ENCODE measurements at places on chromosomes 5 and 9.

- DNase-seq = no peak
These were observed 231.3 kb upstream of the CD180 start for GRCh38 chr5:67427850-67428298.

- no peak for DNase-seq
These were observed 344.2 kb upstream of the SLC30A5 start for GRCh38 chr5:68749631-68750030.

- DNase-seq = no peak
These were observed 609.5 kb upstream of the NUDT12 start for GRCh38 chr5:104171958-104172690.

DNA sequence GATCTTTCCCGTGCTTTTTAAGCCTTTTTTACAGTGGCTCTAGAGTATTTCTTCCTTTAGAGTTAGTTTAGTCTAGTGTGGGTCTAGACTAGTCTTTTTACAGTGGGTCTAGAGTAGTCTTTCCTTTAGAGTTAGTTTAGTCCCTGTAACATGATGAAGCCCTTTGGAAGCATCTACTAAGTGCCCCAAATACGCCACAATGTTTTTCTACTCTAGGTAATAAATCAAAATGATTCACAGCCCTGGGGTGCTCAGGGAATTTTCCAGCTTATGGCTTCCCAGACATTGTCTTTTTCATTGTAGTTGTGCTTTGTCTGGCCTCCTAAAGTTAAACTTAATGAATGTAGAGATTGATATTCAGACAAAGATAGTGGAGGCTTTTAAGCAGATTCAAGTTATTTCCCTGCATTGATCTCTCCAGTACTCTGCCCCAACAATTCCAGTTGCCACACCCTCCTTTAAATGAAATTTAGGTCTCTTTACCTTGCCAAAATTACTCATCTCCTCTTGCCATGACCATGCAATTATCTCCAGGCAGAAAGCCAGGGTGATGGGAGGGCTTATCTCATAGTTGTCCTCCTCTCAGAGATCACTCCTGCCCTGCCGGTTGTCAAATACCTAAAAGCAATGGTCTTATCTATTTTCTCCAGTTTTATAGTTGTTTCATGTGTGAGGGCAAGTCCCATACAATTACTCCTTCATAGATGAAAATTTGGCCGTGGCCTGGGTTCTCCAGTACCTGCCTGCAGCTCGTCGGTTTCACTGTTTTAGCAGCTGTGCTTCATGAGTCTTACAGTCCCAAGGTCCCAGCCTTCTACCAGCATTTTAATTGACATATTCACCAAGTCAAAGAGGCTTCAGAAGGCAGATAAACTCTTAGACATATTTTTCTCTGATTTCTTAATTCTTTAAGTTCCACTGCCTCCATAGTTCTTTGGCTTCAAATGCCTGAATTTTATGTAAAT lies 794.0 kb upstream of the COX7C start:
- no peak for DNase-seq

DNA sequence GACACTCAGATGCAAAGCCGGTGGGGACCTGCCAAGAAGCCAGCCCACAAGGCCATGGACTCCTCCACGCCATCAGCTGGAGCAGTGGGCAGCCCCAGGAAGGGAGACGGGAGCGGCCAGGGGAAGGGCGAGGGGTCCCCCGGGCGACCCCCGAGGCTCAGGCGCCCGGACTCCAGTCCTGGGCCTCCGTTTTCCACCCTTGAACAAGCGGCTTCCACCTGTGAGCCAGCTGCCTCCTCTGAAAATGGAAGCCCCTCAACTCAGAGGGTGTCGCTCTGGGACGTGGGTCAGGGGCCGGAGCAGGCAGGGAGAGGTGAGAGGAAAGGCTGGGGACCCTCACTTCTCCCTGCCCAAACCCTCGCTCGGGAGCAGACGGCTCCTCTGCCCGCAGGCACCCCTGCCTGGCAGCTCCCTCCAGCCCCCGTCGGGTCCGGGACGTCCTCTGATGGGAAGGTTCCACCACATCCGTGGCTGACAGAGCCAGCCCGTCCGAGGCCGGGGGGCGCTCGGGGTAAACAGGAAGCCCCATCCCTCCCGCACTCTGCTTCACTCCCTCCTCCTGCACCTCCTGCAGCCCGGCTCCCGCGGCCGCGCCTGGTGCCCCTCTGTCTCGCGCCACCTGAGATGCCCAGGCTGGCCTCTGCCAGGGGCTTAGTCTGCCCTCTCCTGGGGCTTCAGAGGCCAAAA lies 3.7 kb upstream of the EGFL7 start:
- no peak for DNase-seq

Data from SHP77 treated with DMSO at 0.1 percent for 48 hours (cell line).